Astrocyte (in vitro differentiated cells and primary cell): ENCODE measurements at places on chromosomes 3 and 15.

DNA sequence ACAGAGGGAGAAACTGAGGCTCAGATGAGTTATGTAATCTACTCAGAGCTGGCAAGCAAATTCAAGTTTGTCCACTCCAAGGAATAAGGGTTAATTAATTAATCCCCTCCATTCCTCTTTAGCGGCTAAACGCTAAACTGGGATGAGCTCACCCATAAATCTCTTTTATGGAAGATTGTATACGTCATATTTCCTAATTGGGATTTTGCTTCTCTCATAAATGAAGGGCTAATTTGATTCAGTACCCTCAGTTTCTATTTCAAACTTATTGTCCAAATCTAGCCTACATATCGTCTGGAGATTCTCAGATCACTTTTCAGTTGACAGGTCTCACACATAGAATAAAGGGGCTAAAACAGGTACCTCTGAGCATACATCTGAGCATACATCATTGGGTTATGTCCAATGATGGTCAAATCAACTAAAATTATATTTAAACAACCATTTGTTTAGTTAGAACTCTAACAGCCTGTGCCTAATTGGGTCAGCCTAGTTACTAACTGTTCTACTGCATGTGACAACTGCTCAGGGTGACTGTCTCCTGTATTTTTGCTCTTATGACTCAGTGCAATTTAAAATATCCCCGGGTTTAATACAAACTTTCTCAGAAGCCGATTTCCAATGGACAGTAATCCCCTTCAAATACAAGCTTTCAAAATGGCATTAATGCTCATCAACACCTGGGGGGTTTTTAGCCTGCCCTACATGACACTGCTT is 57.6 kb upstream of the PLXND1 start:
- DNase-seq: no peak

- DNase-seq: no peak
These were observed 140.6 kb upstream of the PRR20G start for GRCh38 chr3:127428344-127428997.

- DNase-seq: no peak
These were observed 32.6 kb downstream of the UBE3A start for GRCh38 chr15:25406261-25406660.

DNA sequence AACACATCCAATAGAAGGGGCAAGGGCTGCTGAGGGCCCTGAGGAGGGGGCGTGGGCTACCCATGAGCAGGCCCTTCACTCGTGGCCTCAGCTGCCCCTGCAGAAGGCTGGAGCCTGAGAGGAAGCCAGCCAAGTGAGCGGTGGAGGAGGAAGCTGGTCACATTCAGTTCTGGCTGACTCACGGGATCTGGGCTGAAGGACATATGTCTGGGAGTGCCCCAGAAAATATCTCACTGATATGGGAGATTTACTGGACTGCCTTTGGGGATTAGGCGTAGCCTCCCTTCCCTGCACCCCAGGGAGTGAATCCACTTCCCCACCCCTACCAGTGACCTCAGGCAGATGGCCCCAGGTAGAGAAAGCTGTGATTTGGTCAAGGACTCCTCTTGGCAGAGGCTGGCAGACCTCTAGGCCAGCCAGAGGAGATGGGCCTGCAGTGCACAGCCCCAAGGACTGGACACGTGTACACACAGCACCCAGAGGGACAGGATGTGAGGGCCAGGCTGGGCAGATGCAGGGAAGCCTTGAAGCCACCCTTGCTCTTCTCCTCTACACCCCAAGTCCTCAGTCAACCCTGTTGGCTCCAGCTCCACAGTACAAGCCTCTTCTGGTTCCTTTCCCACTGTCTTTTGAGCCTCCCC is 14.2 kb upstream of the ANKDD1A start:
- DNase-seq: peak; percentile 51

DNA sequence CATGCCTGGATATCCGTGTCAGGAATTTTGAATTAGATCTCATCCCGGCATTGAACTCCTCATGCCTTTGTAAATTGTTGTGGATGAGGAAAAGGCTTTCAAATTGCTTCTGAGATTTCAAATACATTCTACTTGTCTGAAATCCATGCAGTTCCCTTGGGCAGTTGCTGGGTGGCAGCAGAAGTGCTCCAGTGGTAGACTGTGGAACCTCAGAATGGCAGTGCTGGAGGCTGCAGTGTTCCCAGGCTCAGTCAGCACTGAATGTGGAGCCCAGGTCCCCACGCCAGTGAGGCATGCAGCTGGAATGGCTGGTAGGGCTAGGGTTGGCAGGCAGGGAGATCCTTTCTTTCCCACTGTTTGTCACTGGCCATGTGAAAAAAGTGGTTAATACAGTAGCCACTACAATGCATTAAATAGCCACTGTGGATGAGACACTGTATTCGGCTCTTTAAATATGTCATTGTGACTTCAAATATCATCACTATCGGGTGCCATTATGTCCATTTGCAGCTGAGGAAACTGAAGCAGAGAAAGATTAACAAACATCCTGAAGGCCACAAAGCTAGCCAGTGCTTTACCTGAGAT is 98.6 kb downstream of the TPRG1 start:
- peak; percentile 77 for DNase-seq

DNA sequence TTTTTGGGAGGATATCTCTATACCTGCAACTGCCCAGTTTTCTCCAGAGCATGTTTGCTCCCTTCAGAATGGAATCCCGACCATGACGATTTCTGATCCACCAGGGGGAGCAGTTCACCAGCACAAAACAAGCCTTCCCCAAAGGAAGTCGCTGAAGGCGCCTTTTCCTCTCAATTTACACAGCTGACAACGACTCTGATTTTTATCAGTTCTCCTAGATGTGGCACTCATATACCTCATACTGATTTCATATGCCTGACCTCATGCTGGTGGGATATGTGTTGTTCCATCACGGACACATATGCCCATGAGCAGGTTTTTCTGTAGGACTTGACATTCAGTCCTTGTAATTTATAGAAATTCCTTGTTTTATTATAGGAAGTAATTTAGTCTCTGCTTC is 1028.2 kb downstream of the MCTP2 start:
- DNase-seq: peak; percentile 46
